Common myeloid progenitor, CD34-positive (primary cell): ENCODE measurements at places on chromosomes 2 and 18.

DNA sequence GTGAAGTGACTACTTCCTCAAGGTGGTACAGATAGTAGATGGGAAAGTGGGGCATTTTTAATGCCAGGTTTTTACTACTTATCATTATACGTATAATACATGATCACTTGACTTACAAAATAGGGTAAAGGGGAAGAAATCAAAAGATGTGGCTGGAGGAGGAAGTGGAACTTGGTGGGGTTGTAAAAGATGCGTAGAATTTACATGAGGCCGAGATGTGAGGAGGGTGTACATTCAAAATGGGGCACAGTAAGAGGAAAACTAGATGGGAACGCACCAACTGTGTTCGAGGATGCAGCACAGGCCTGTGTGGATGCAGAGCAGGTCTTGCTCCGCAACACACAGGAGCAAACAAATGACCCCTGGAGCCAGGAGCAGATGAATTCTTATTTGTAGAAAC lies 403.3 kb downstream of the TXNL1 start:
- peak overlapping the region; percentile 1 for H3K27ac ChIP-seq
- H3K36me3 ChIP-seq: no peaks in the 10 kb centered on the region
- peaks cover 10% of the 10 kb centered on the region for H3K4me1 ChIP-seq
- H3K4me3 ChIP-seq: no peak overlapping the region
- peak; percentile 67 for DNase-seq
- no peaks in the 10 kb centered on the region for H3K27me3 ChIP-seq

- peaks cover 5% of the 10 kb centered on the region for H3K27me3 ChIP-seq
- no peaks in the 10 kb centered on the region for H3K4me1 ChIP-seq
- H3K36me3 ChIP-seq: no peaks in the 10 kb centered on the region
- peak overlapping the region; percentile 46 for H3K4me3 ChIP-seq
These were observed 82.0 kb downstream of the NRP2 start for GRCh38 chr2:205764270-205764746.

DNA sequence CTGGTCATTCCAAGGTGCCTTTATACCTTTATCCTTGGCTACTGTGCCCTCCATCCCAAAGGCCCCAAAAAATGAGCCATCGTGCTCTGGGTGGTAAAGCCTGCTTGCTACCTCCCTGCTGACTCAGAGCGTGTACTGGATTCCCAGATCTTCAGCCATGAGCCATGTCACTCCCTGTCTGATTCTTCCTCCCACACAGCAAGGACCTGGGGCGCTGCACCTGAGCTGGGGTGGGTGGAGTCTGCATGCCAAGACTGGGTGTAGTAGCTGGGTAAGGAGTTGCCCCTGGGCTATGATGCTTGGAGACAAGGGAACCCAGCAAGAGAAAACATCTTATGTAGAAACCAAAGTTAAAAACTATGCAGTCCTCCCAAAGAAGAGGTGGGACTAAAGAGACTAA lies 37.2 kb upstream of the APCDD1 start:
- no peaks in the 10 kb centered on the region for H3K36me3 ChIP-seq
- no peak for DNase-seq
- H3K27me3 ChIP-seq: no peaks in the 10 kb centered on the region
- peaks cover 6% of the 10 kb centered on the region for H3K4me1 ChIP-seq

GRCh38 chr2:223260681-223261080 lies 208.7 kb downstream of the KCNE4 start:
- no peaks in the 10 kb centered on the region for H3K4me1 ChIP-seq
- no peaks in the 10 kb centered on the region for H3K27me3 ChIP-seq
- H3K4me3 ChIP-seq: no peak overlapping the region
- no peak overlapping the region for H3K27ac ChIP-seq
- no peak for DNase-seq
- no peaks in the 10 kb centered on the region for H3K36me3 ChIP-seq
